ENCODE measurements at places on chromosomes 6 and 20.
A peak's percentile ranks its signal among the peaks of the same experiment; 100 is the strongest.

DNA sequence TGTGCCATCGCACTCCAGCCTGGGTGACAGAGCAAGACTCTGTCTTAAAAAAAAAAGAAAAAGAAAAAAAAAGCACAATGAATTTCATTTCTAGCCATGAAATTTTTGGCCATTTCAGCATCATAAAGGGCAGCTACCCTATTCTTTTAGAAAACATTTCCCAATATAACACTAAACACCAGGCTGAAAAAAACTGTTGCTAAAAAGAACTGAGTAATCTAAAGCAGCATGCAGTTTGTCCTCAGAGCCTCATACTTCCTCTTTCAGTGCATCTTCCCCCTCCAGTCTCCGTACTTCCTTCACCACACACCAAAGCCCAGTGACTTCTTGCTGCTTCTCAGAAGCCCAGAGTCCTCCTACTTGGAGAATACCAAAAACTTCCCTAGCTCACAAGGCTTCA lies 5.6 kb upstream of the IFNGR1 start:
- no peak for DNase-seq

DNA sequence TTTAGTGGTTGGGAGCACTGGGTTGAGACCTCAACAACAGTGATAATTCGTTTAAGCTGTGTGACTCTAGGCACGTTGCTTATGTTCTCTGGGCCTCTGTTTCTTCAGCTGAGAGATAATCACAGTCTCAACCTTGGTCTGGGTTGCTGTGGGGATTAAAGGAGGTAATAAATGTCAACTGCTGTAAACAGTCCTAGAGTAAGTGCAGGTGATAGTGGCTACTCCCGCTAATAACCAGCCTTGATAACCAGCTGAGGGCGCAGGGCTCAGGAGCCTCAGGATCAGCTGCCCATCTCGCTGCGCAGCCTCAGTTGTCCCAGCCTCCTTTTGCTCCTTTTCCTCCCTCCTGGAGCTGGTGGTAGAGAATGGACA lies 58.0 kb downstream of the JARID2 start:
- no peak for DNase-seq

DNA sequence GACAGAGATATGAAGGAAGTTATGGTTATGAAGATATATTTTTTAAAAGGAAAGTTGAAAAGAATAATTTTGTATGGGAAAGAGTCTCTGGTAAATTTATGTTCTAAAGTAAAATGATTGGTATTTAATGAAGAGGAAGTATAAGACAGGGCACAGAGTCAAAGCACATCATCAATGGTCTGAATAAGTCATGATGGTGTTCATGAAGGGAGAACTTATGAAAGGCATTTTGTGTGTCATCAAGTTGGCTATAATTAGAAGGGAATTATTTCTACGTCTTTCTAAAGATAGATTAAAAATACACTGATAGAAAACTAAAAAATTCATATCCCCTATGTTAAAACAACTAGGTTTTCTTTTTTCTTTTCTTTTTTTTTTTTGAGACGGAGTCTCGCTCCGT lies 21.4 kb upstream of the SNAI1 start:
- DNase-seq: no peak

- no peak for DNase-seq
Observed at GRCh38 chr6:24010133-24010532, 115.9 kb upstream of the NRSN1 start.

DNA sequence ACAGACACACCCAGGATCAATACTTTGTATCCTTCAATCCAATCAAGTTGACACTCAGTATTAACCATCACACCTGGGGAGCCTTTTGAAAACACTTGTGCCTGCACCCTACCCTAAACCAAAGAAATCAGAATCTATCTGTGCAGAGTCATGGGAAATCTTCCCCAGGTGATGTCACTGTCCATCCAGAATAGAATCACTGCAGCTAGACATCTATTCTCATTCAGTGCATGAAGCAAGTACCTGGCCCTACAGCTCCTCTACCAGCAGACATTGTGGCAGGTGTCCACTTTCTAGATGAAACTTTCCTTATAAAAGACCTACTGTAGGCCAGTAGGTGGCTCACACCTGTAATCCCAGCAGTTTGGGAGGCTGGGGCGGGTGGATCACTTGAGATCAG lies 262.4 kb upstream of the MARCKS start:
- no peak for DNase-seq

GRCh38 chr20:63641146-63641791 lies 12.0 kb downstream of the STMN3 start:
- no peak for DNase-seq

- DNase-seq: peak; percentile 85
Observed at GRCh38 chr6:16318538-16318937, 80.2 kb downstream of the GMPR start.

DNA sequence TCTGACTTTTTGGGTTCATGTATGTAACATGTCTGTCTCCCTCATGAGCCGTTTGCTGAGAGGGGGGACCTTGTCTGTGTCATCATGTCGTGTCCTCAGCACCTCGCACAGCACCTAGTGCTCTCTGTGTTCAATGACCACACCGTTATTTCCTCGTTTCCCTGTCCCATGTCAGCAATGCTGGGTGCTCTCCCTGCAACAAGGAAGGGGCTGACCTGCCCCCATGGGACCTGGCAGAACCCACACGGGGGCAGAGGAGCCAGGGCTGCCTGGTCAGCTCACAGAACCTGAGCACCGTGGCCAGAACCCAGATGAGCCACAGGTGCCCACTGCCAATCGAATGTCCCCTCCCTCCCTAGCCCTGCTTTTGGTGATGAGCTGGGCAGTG lies 7.3 kb downstream of the ADA start:
- no peak for DNase-seq

- DNase-seq: no peak
Observed at GRCh38 chr6:166617359-166617758, 9.7 kb downstream of the RPS6KA2 start.

DNA sequence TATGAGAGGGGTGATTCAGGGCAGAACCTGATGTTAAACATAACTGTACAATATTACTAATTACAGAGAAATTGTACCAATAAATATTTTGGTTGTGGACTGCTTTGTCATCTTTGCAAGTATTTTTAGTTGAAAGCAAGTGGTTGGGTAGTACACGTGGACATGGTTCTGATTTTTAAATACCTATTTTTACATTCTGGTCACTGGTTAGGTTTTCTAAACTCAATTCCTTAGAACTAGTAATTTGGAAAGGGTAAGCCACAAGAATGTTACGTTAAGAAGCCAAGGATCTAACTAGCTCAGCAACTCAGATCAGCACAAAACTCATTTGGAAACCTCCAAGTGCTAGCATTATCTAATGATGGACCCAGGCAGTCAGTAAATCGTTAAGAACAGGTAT lies 2.7 kb downstream of the EPB41L2 start:
- no peak for DNase-seq

GRCh38 chr6:132937466-132937906 lies 123.1 kb downstream of the RPS12 start:
- DNase-seq: no peak

GRCh38 chr20:50005471-50005981 lies 22.7 kb downstream of the SNAI1 start:
- no peak for DNase-seq

DNA sequence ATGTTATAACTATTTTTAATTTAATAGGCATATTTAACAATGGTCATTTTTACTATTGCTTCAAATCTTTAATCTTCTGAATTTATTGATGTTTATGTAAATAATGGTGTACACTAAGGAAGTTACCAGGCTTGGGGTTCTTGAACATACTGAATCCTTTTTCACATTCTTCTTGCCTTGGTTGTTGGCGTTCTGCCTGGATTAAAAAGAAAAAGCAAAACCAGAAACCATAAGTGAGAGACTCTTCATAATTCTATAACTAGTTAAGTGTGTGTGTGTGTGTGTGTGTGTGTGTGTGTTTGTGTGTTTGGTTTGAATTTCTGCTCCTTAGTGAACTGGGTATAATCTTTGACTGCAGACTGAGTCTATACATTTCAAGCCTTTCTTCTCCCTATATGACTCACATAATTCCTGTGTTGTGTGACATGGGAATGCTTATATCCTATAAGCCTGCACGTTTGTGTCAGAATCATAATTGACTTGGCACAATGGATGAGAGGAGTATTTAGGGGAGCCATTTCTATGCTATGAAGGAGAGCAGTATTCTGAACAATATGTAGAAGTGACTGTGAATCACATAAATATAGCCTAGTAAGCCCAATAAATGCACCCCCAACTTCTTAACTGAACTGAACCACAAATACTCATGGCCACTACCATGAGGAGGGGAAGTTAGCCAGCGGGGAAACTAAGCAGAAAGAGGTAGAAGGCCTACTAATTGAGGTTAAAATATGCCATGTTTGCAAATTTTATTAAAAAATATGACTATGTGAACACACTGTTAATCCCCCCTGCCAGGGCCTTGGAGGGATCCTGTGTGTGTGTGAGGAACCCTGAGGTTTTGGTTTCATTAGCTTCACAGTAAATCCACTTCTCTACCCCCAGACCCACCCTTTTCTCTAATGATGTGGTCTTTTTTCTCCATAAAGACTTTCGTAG lies 425.5 kb downstream of the BCKDHB start:
- no peak for DNase-seq

DNA sequence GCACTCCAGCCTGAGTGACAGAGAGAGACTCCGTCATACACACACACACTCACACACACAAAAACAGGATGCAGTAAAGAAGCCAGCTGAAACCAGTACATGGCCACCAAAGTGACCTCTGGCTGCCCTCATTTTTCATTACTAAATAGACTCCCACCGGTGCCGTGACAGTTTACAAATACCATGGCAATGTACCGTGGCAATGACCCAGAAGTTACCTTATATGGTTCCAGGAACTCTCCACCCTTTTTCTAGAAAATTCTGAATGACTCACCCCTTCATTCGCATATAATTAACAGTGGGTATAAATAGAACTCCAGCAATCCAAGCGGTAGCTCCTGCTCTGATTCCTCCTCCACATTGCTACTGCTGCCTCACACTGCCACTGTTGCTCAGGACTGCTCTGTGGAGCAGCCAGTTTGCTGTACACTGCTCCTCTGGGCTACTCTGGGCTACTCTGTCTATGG lies 57.7 kb downstream of the SNX5 start:
- DNase-seq: peak; percentile 87

GRCh38 chr20:62692176-62692575 lies 16.5 kb upstream of the NTSR1 start:
- no peak for DNase-seq

- DNase-seq: peak; percentile 94
Observed at GRCh38 chr6:57267586-57268293, 45.6 kb upstream of the RAB23 start.

DNA sequence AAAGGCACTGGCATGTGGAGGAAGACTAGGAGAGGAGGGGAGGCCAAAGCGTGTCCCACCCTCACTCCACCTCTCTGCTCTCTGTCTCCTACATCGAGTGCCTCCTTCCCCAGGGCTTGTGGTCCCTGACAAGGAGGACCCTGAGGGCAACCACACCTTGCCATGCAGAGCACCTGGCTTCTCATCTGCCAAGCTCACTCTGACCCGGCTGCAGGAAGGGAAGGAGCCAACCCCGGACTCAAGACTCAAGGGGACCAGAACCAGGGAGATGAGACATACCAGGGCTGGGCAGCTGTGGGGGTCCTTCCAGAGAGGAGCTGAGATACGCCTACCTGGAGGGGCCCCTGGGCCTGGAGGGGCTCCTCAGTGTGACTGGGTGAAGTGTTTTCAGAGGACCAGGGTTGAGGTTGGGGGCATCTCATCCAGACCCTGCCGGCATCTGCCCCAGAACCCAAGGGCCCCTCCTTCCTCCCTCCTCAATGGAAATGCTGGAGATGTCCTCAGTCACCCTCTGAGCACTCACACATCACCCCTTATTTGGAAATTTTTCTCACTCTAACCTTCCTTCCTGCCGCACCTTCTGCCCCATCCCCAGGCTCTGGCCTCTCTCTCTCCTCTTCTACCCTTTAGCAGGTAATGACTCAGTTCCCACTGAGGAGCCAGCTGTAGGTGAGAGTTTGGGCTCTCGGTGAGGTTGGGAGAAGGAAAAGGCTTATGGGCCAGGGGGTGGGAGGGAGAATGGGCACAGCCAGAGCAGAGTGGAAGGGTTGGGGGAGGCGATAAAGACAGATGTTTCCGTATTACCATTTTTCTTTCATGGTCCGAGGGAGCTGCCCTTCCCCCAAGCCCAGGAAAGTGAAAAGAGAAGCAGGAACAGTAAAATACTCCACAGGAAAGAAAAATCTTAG lies 32.0 kb upstream of the POU5F1 start:
- no peak for DNase-seq

- DNase-seq: no peak
Observed at GRCh38 chr20:36830791-36831691, 44.9 kb upstream of the TLDC2 start.

GRCh38 chr20:20638878-20639277 lies 73.6 kb downstream of the RALGAPA2 start:
- no peak for DNase-seq

DNA sequence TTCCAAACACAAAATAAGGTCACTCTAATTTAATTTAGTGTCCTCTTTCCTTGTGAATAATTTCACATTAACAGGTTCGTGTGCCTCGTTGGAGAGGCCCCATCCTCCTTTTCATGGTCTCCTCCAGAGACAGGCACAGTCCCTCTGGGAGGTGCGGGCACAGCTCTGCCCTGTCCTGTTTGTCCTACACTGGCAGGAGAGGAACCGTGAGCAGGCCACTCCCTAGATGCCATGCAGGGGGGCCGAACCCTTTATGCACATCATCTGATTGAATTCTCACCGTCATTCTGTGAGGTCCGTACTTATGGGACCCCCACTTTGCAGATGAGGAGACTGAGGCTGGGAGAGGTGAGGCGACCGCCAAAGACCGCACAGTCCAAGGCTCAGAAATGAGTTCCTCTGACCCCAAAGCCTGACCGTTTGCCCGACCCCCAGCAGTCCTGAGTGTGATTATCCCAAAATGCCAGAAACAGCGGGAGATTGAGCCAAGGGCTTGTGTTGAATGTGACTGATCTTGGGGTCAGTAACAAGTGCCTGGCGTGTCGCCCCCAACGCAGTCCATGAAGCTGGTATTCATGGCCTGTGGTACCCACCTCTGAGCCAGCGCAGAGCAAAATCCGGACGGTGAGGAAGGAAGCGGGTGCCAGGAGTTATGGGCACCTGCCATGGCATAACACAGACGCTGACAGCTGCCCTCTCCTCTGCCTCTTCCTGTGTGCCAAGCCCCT lies 43.5 kb downstream of the PMEPA1 start:
- no peak for DNase-seq

GRCh38 chr6:134373282-134373922 lies 55.5 kb upstream of the SGK1 start:
- no peak for DNase-seq

DNA sequence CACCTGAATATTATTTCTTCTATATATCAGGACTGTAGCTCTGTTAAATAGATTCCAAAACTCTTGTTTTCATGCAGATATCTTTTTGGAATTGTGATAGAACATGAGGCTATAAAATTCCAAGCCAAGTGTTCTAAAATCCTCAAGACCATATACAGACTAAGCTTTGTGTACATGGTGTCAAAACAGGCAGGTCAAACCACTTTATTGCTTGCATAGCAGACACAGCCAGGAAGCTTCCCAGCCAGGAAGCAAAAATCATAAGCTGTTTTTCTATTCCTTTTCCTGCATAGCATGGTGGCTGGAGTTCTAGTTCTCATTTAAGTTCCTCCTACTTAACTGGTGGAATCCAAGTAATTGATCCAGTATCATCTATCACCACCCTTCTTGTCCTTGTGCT lies 353.3 kb downstream of the PAX1 start:
- no peak for DNase-seq

All from GM04504 (cell line).